NCI-H524 treated with DMSO at 0.1 percent for 48 hours (cell line): ENCODE measurements at places on chromosomes 5 and 9.

DNA sequence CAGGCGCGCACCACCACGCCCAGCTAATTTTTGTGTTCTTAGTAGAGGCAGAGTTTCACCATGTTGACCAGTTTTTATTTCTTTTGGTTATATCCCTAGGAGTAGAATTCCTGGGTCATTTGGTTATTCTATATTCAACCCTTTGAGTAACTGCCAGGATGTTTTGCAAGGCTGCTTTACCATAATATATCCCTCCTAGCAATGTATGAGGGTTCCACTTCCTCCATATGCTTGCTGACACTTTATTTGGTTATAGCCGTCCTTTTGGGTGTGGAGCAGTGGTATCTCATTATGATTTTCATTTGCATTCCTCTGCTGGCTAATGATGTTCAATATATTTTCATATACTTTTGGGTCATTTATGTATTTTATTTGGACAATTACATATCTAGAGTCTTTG, 81.2 kb downstream of the RAB24 start:
- no peak for DNase-seq

GRCh38 chr5:77630114-77630680, 8.3 kb downstream of the OTP start:
- no peak for DNase-seq

DNA sequence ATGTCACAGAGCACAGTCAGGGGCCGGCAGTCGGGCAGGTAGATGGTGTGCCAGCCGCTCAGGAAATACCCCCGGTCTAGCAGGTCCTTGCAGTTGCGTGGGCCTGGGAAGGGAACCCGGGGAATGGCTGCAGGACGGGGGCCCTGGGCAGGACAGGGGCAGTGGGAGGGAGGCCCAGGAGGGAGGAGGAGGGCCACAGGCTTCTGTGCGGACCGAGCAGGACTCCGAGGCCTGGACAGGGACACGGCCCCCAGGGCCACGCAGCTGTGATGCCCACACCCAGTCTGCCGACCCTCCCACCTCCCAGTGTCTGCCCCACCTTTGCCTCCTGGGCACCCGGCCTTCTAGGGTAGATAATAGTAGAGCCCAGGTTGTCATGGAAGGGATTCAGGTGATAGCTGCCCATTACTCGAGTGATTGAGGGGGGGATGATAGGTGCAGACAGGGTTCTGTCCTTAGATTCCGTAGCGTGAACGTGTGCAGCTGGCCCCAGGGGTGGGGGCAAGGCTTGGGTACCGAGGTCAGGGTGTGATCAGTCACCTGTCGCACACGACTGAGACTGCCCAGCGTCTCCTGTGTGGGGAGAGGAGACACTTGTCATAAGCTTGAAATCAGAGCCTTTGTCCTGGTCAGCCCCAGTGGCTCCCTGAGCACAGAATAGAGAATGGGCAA, 4.5 kb downstream of the FCN1 start:
- no peak for DNase-seq

GRCh38 chr9:75088646-75089372, 495 bp downstream of the OSTF1 start:
- DNase-seq = no peak

- no peak for DNase-seq
Measured at GRCh38 chr5:83711982-83712601, 8.6 kb downstream of the HAPLN1 start.

GRCh38 chr5:68333649-68334552, 118.3 kb downstream of the PIK3R1 start:
- no peak for DNase-seq

DNA sequence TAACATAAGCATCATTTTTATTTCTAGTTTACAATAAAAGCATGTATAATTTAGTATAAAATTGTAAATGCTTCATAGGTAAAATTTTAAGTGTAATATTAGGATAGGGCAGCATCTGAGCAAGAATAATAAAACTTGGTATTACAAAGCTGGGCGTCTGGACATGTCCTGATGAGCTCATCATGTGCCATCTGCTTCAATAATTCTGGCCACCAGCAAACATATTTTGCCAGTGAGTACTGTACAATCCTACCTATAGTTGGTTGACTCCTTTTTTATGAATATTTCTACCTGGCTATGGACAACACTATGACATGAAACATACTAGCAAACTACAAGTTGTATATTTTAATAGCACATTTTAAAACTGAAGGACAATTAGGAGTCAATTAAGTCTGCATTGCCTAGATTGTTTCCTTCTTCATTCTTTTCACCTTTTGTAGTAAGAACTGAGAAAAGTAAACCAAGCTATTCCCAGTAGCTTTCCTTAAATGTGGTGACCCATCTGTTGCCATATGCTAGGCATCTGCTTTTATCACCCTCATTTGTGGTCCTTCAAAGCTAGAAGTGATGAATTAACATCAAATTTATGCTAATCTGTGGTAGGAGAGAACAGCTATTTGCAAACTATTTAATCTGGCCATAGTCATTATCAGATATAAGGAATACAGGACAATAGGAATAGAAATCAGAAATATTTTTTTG, 23.4 kb downstream of the LURAP1L start:
- DNase-seq = peak; percentile 92
